ENCODE measurements at places on chromosomes 3 and 15. TPM values are rescaled to one million over a fixed set of nuclear protein-coding genes. Genes with fewer than 3 reads are reported as not detected.

DNA sequence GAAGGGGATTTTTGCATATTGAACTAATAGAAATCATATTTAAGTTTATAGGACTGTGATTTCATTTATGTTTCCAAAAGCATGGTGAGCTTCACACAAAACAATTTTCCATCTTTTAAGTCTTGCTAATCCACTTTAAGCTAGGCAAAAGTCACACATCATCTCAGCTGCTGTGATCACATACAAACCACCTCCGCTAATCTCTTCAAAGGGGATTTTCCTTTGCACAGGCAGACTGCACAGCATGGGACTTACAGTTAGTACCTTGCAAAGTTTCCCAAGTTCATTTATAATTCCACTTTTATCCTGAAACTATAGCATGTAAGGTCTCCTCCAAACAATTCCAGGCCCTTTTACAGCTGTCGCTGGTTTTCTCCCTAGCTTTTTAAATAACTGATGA, 225.1 kb upstream of the CNTN3 start:
- no peaks in the 10 kb centered on the region for H3K27me3 ChIP-seq
- H3K4me1 ChIP-seq, result no peaks in the 10 kb centered on the region
- DNase-seq, result no peak
- H3K4me3 ChIP-seq, result no peak overlapping the region

GRCh38 chr15:27686369-27686768, 412.7 kb downstream of the OCA2 start:
- no peaks in the 10 kb centered on the region for H3K27me3 ChIP-seq
- no peak overlapping the region for H3K4me3 ChIP-seq
- no peaks in the 10 kb centered on the region for H3K36me3 ChIP-seq
- no peak overlapping the region for H3K27ac ChIP-seq
- no peak for DNase-seq
- H3K4me1 ChIP-seq, result no peaks in the 10 kb centered on the region

DNA sequence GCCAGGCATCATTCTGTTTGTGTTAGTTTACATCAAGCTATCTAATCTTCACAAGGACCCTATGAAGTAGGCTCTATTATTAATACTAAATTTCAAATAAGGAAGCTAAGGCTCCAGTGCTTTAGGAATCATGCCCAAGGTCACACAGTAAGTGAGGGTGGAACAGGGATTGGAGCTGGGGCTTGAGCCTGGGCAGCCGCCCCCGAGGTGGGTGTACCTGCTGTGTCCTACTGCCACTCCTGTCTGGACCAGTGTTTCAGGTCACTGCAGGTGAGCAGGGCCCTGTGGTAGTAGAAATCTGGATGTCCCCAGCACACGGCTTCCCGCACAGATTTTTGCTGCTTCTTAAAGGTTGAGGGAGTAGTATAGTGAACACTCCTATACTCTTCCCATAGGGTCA, 6.5 kb downstream of the KLF13 start:
- DNase-seq, result no peak
- peaks cover 72% of the 10 kb centered on the region for H3K4me1 ChIP-seq
- peaks cover 9% of the 10 kb centered on the region for H3K36me3 ChIP-seq
- H3K4me3 ChIP-seq, result no peak overlapping the region
- no peak overlapping the region for H3K27ac ChIP-seq

The ZNF501 gene
- total RNA-seq, result 2.0 TPM

The MAN2A2 gene
- total RNA-seq, result 79.4 TPM

The KCNH8 gene
- 0.11 TPM for total RNA-seq

DNA sequence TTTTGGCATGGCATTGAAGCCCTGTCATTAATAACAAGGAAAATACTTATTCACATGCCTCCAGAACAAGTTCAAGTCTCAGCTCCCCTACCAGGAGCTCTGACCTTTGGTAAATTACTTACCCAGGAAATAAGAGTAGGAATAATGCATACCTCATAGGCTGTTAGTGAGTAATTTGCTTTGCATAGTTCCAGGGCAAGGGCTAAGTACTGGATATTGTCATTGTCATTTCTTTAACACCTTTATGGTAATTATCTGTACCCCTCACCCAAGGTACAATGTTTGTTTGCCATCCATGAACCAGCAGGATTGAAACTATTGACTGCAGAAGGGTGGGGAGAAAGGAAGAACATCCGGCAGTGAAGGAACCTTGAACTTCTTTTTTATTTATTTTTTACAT, 148.5 kb downstream of the SOX2 start:
- no peaks in the 10 kb centered on the region for H3K27me3 ChIP-seq
- no peaks in the 10 kb centered on the region for H3K36me3 ChIP-seq
- no peak for DNase-seq

- H3K27ac ChIP-seq, result no peak overlapping the region
- no peaks in the 10 kb centered on the region for H3K4me1 ChIP-seq
- DNase-seq, result no peak
- H3K27me3 ChIP-seq, result no peaks in the 10 kb centered on the region
- no peaks in the 10 kb centered on the region for H3K36me3 ChIP-seq
- no peak overlapping the region for H3K4me3 ChIP-seq
Observed at GRCh38 chr3:55014906-55015305, 87.0 kb upstream of the LRTM1 start.

The SOX14 gene
- not detected for total RNA-seq

DNA sequence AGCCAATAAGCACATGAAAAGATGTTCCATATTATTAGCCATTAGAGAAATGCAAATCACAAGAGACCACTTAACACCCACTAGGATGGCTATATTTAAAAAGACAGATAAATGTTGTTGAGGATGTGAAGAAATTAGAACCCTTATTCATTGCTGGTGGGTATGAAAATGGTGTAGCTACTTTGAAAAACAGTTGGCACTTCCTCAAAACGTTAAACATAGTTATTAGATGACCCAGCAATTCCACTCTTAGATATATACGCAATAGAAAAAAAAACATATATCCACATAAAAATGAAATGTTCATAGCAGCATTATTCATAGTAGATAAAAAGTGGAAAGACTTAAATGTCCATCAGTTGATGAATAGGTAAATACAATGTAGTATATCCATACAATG, 47.1 kb upstream of the TERB2 start:
- H3K4me1 ChIP-seq, result no peaks in the 10 kb centered on the region
- no peak overlapping the region for H3K27ac ChIP-seq
- no peak overlapping the region for H3K4me3 ChIP-seq
- H3K36me3 ChIP-seq, result no peaks in the 10 kb centered on the region

The NCKIPSD gene
- total RNA-seq, result 18.9 TPM

DNA sequence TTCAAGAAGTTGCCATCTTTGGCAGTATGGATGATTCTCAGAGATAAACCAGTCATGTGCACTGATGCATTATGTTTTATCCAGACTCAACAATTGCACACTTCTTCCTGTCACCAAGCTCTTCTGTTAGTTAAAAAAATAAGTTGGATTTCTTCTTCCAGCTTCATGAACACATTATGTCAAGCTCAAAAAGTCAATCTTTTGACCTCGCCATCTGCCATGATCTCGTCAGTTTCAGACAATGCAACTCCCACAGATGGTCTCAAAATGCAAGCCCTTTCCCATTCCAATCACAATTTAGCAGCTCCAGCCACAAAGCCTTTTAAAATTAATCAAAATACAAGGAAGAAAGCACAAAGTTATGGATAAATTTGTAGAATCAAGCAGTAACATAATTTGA, 42.8 kb downstream of the TFDP2 start:
- H3K4me1 ChIP-seq, result no peaks in the 10 kb centered on the region
- H3K27ac ChIP-seq, result no peak overlapping the region
- no peak for DNase-seq
- no peaks in the 10 kb centered on the region for H3K27me3 ChIP-seq
- no peak overlapping the region for H3K4me3 ChIP-seq

The ZPLD1 gene
- total RNA-seq, result not detected

The GADL1 gene
- total RNA-seq, result not detected

- H3K27ac ChIP-seq, result no peak overlapping the region
- no peak overlapping the region for H3K4me3 ChIP-seq
- H3K36me3 ChIP-seq, result no peaks in the 10 kb centered on the region
- no peak for DNase-seq
Observed at GRCh38 chr3:159480046-159480445, 508.6 kb upstream of the IL12A start.

DNA sequence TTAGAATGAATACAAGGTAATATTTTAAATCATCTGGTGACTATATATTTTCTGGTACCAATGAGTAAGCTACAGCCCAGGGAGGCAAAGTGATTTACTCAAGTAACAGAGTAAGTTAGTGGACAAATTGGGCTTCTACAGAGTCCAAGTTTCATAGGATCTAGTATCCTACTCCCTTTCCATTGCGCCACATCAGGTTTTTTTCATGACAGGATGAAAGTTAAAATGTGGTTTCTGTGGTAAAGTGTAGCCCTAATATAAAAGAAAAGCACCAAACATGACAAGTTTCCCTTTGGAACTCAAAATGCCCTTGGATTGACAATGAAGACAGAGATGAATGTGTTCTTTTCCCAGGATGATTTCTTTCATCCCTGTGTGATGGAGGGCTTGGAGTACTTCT, 350.8 kb upstream of the ZNF385D start:
- H3K27me3 ChIP-seq, result no peaks in the 10 kb centered on the region
- no peaks in the 10 kb centered on the region for H3K36me3 ChIP-seq
- no peak for DNase-seq
- H3K27ac ChIP-seq, result no peak overlapping the region
- H3K4me1 ChIP-seq, result no peaks in the 10 kb centered on the region

DNA sequence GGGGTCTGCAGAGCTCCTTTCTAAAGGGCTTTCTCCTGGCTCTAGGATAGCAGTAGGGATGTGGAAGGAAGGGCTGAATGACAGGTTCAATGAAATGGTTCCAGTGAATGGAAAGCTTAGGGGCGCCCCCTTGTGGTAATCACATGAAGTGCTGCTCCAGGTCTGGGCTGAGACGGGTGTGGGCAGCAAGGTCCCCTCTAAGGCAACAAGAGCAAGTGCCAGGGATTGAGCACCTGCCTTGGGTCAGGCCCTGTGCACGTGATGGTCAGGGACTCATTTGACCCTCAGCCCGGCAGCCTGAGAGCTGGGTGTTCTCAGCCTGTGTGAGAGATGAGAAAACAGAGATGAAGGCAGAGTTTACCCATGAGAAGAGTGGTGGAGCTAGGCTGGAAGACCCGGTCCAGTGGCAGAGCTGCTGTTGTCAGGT, 12.1 kb upstream of the CX3CR1 start:
- H3K4me1 ChIP-seq, result peaks cover 45% of the 10 kb centered on the region
- H3K27me3 ChIP-seq, result no peaks in the 10 kb centered on the region
- H3K27ac ChIP-seq, result no peak overlapping the region
- H3K36me3 ChIP-seq, result no peaks in the 10 kb centered on the region
- H3K4me3 ChIP-seq, result no peak overlapping the region

DNA sequence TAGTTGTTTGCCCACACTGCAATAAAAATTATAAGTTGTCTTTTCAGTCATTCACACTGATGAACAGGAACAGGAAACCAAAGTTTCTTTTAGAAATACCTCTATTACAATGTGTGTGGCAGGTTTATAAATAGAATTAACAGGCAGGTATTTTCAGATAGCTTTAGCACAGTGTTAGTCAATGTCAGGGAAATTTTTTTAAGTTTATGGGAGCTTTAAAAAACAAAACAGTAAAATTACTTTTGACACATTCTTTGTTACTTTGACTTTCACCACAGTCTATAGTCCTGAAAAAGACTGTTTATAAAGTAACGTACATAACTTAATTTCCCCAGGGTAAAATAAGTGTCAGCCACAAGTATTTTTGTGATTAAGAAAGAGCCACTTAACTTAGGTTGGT, 38.1 kb downstream of the SERPINI1 start:
- H3K4me3 ChIP-seq, result no peak overlapping the region
- no peak overlapping the region for H3K27ac ChIP-seq
- no peaks in the 10 kb centered on the region for H3K27me3 ChIP-seq
- H3K4me1 ChIP-seq, result peaks cover 8% of the 10 kb centered on the region

DNA sequence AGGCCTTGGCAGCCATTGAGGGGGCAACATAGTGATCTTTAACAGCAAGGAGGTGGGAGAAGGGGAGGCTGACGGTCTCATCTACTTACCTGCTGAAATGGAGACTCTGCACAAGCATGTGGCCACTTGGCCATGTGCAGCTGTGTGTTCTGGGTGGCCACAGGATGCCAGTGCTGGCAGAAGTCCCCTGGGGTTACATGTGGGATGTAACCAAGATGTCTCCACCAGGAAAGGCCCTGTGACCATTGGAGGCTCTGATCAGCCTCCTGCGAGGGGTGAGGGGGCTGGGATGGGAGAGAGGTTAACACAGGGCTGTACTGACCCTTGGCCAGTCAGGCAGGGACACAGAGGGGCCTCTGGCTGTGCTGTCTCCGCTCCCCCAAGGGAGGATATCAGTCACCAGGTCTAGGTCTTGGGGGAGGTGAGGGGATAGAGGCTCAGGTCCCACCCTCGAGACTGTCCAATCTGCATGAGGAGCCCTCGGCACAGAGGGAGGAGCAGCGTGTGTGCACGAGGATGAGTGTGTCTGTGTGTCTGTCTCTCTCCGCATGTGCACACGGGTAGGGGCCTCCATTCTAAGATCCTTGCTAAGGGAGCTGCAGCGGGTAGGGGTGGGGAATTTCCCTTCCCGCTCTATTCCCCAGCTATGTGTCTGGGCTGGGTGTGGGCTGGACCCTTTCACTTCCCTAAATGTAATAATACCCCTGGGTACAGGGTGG, 19.5 kb downstream of the PRKCD start:
- no peaks in the 10 kb centered on the region for H3K27me3 ChIP-seq
- H3K36me3 ChIP-seq, result peaks cover 53% of the 10 kb centered on the region
- peak; percentile 84 for DNase-seq
- peak overlapping the region; percentile 19 for H3K4me3 ChIP-seq

DNA sequence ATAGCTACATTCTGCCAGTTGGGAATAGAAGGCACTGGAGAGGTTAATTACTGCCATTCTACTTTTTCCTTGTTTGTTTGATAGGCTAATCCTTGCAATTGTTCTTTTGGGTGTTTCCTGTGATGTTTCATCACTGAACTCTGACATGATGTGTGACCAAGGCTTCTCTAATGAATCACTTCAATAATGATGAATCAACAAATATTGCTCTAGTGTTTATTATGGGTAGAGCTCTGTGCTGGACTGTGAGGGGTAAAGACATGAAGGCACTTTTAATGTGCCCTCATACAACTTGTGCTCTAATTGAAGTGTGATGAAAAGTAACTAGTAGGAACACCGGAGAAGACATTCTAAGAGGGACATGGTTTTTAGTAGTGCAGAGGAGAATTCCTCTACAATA, 233.6 kb downstream of the WDR72 start:
- H3K4me3 ChIP-seq, result no peak overlapping the region
- DNase-seq, result no peak
- H3K4me1 ChIP-seq, result no peaks in the 10 kb centered on the region
- H3K27ac ChIP-seq, result no peak overlapping the region
- no peaks in the 10 kb centered on the region for H3K27me3 ChIP-seq
- H3K36me3 ChIP-seq, result no peaks in the 10 kb centered on the region

- no peak overlapping the region for H3K4me3 ChIP-seq
- no peaks in the 10 kb centered on the region for H3K36me3 ChIP-seq
- H3K4me1 ChIP-seq, result no peaks in the 10 kb centered on the region
Observed at GRCh38 chr15:52121006-52121405, 8.4 kb upstream of the BCL2L10 start.
